ENCODE measurements at places on chromosomes 12 and 14.
A peak's percentile ranks its signal among the peaks of the same experiment; 100 is the strongest.

DNA sequence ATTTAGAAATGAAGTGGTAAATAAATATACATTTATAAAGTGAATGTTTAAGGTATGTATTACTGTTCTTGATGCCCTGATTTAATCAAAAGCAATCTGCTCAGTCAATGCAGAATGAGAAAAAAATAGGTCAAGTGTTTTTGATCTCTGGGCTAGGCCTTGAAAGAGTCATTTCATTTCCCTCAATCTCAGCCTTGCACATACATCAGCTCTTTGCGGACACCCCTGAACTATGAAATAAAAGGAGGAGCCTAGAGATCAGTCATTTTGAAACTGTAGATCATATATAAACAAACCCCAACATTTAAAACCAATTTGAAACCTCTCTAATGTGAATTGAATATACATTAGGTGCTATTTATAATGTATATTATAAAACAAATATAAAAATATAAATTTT lies 42.5 kb downstream of the ATG2B start:
- no peak for DNase-seq

GRCh38 chr12:51951199-51951842 lies at the start of gene ACVR1B:
TSS of gene ACVR1B (plus strand) at chr12:51951699. CDS start at chr12:51951744, 45 bp downstream.
- peak; percentile 94 for DNase-seq

- no peak for DNase-seq
Observed at GRCh38 chr14:24996930-24997725, 52.8 kb downstream of the STXBP6 start.

DNA sequence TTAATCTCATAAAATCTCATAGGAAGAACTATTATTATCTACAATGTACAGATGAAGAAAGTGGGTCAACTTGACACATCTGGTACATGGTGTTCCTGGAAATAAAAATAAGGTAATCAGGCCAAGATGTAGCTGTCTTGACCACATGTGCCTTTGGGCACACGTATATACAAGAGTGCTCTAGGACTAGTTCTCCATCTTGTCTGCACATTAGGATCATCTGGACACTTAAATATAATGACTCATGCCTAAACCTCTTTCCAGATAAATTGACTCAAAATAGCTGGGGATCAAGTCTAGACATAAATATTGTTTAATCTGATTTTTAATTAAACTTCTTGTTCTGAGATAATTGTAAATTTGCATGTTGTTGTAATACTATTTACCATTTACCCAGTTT lies 182.6 kb downstream of the CNTN1 start:
- DNase-seq: no peak

DNA sequence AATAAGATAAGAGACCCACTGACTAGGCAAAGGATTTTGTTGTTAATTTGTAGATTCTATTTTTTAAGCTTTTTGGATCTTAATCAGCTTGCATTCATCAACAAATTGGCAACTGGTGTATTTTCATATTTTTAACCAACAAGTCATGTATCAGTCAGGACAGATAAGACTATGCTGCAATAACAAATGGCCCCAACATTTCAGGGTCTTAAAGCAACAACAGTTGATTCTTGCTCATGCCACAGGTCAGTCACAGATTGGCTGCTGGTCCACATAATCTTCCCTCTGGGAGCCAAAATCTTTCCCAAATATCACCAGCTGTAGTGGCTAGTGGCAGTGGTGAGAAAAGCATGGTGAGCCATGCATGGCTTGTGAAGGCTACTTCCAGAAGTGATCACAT lies 21.9 kb upstream of the SERPINA12 start:
- no peak for DNase-seq

DNA sequence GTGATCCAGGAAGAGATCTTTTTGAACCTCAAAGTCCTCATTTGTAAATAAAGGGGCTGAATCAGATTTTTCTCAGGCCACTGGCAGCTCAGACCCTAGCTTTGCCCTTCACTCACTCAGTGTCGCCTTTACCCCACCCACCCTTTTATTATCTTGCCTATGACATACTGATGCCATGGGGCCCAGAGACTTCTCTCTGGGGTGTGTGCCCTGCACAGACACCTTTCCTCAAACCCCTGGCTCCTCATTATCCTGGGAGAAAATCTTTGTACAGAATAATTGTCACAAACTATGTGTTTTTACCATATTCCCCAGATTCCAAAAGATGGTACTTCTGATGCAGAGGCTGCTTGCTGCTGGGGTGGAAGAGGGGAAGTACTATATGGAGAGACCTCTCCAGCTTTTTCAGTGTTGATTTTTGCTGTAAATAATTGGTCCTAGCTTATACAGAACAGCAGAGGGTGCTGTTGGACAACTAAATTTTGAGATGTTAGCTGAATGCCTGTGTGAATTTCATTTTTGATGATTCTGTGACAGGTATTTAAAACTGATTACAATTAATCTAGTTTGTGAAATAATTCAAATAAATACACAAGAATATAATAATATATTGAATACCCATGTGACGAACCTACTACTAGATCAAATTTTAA lies 53.9 kb upstream of the DCD start:
- DNase-seq: peak; percentile 46

DNA sequence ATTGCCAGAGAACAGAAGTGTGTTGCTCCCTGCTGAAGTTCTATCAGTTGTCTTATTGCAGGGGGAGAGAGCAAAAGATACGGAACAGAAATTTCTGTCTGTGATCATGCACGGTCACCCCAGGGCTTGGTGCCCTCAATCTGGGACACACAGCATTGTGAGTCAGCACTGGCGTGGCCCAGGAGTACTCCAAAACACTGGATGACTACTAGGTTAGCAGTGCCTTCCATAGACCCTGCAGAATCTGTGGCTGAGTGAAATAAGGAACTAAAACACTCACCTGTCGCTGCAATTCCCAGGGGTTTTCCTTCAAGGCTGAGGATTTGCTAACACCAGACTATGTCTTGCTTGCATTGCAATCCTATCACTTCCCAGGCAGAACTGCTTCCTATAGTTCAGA lies 165.5 kb downstream of the ANO6 start:
- no peak for DNase-seq

- DNase-seq: no peak
Observed at GRCh38 chr12:2337031-2338010, 284.5 kb downstream of the CACNA1C start.

DNA sequence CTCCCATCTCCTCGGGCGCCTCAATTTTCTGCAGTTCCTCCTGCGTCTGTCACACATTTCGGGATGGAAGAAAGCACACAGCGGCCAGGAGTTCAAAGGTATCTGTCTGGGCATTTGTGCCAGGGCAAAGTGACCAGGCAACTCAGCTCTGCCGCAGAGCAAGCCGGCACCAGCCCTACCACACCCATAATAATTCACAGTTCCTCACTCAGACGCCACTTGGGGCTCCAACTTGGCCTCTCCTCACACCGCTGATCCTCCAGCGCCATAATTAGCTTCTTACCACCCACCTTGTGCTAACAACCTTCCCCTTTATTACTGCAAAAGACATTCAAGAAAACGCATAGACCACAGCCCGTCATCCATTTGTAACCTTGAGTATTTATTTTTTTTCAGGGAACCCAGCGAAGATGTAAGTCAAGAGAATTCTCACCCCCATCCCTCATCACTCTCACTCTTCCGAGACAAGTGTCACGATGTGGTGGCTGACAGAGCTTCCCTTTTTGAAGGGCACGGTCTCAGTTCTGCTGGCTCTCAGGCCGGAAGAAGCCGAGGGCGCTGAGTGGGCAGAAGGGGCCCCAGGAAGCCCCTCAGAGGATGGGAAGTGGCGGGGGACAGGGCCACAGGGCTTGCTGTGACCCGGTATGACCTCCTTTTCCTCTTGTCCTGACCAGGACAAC lies 25.2 kb upstream of the NCOR2 start:
- no peak for DNase-seq

DNA sequence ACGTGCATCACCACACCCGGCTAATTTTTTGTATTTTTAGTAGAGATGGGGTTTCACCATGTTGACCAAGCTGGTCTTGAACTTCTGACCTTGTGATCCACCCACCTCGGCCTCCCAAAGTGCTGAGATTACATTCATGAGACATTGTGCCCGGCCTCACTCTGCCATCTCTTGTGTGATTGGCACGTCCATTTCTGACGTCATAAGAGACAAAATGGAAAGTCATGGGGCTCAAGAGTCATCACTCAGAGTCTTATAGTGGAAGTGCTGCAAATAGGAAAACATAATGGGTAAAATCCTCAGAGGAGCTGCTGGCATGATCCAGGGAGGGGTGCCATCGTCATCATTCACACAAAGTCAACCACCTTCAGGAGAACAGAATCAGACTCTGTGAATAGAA lies 54.2 kb upstream of the GPATCH2L start:
- DNase-seq: no peak

GRCh38 chr12:82857911-82858533 lies 171.3 kb downstream of the TMTC2 start:
- no peak for DNase-seq

DNA sequence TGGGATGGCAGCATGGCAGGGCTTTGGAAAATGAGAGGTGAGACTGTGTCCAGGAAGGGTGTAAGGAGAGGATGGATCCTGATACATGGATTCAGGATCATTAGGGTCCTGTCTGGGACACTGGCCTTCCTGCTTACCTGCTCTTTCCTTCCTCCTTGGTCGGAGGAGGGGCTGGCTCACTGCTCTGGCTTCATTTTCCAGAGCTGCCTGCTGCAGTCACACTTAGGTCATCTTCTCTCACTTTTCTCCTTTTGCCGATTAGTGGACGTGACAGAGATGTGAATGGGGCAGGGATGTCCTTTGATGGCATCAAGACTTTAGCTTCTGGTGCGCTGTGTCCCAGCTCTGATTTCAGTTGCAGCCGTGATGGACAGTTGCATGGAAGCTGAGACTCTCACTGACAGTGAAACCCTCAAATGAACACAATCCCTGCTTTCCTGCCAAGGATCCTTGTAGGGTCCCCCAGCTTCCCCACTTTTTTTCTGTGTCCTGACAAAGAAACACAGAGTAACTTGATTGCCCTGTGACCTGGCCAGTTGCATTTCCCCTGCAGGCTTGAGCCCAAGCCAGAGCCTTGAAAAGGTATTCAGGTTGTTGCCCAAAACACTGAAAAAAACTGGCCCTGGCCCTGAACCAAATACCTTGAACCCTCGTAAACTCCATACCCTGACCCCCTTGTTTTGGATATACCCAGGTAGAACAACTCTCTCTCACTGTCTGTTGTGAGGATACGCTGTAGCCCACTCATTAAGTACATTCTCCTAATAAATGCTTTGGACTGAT lies 756 bp upstream of the CIDEB start:
- DNase-seq: no peak

- no peak for DNase-seq
Observed at GRCh38 chr12:292186-292585, 29.6 kb upstream of the SLC6A13 start.

GRCh38 chr12:18749386-18749957 lies 11.6 kb downstream of the CAPZA3 start:
- no peak for DNase-seq

DNA sequence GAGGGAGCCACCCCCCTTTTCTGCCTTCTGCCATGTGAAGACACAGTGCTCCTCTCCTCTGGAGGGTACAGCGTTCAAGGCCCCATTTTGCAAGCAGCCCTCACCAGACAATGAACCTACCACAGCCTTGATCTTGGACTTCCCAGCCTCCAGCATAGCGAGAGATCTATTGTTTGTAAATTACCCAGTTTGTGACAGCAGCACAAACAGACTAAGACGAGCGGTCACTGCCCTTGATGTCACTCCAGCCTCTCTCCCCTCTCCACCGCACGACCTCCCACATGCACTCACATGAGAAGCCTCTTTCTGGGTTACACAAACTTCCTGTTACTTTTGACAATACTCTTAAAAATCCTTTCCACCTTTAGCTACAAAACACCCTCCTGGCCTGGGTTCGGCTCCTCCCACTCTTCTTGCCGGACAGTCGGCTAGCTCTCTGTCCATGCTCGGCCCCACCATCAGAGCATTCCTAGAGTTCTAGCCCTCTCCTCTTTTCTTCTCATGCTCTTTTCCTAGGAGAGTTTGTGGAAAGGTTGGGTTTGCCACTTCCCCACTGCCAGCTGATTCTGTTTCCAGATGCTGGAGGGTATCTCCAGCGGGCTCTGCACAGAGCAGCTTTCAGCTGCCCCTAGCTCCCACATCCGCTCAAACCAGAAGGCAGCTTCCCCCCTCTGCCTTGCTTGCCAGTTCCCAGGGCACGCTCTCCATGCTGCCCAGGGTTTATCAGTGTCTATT lies 124.3 kb downstream of the FOXN3 start:
- no peak for DNase-seq

GRCh38 chr14:104856869-104857860 lies 7.9 kb upstream of the CEP170B start:
- DNase-seq: no peak

- no peak for DNase-seq
Observed at GRCh38 chr12:6613015-6613775, 6.0 kb upstream of the CHD4 start.

Data from NCI-H2171 treated with DMSO at 0.1 percent for 48 hours (cell line).